ENCODE measurements at places on chromosomes 2 and 18.
A peak's percentile ranks its signal among the peaks of the same experiment; 100 is the strongest.

- DNase-seq: no peak
These were observed 79.1 kb downstream of the SH3YL1 start for GRCh38 chr2:184695-185094.

- no peak for DNase-seq
These were observed 164.9 kb downstream of the BABAM2 start for GRCh38 chr2:28055325-28055970.

- DNase-seq: peak; percentile 69
These were observed 1.1 kb downstream of the PTH2R start for GRCh38 chr2:208407667-208408066.

DNA sequence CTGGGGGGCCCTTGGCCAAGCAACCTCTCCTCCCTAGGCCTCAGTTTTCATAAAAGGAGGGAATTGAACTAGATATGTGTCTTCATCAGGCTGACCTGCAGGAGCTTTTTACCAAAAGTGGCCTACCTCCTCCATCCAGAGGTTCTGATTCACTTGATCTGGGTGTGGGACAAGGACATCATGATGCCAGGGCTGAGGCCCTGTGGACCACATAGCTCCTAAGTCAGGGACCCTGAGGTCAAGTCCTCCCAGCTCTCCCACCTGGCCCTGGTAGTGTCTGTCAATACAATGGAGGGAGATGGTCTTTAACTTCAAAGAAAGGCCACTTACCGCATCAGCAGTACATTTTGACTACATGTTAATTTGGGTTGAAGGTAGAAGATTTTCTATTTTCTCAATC, 10.4 kb downstream of the IL1RN start:
- DNase-seq: no peak

- DNase-seq: no peak
These were observed 76.7 kb downstream of the RNF144A start for GRCh38 chr2:6993936-6994335.

DNA sequence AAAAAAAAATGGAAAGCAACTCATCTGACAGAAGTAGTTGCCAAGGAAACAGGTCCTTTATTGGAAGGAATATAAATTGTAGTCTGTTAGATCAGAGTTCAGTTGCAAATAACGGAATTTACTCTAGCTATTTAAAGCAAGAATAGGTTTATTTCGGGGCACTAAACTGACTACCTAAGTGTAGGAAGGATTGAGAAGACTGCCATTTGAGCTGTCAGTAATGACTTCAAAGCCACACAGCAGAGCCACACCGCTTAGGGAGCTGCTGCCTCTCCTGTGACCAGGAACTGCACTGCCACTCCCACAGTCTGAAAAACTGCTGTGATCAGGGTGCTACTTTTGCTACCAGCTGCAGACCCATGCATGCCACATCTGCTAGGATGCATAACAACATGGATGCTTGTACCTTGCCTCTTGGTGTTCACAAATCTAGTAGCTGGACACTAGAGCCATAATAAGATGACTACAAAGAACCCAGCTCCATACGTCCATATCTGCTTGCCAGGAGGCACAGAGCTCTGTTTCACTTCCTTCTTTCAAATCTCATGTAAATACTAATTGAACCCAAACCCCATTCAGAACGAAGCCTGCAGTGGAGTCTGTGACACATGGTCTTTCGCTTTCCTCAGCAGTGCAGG, 2.2 kb downstream of the DSG2 start:
- DNase-seq: no peak

DNA sequence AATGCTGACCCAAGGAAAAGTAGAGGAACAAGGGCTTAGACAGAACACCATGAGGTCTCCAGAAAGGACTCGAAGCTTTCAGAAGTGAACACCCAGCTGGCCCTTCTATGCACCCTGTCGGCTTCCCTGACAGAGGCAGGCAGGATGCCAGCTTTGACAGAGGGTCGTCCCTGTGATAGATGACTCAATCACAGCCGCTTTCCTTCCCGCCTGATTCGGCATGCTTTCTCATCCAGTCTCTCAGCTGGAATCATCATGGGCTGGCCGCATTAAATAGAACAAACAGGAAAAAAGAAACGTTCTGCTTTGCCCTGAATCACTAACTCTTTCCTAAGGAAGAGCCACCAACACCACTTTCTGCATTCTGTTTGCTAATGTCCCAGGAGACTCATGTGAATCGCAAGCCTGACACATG, 140.3 kb upstream of the RAB12 start:
- DNase-seq: no peak

DNA sequence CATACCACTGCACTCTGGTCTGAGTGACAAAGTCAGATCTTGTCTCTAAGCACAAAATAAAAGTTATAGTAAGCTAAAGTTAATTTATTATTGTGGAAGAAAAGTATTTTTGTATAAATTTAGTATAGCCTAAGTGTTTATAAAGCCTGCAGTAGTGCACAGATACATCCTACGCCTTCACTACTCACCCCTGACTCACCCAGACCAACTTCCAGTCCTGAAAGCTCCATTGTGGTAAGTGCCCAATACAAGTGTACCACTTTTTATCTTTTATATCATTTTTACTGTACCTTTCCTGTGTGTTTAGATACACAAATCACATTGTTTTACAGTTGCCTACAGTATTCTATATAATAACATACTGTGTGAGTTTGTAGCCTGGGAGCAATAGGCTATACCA, 57.5 kb downstream of the UBE2E3 start:
- no peak for DNase-seq

GRCh38 chr18:36398419-36398818, 100.9 kb downstream of the FHOD3 start:
- no peak for DNase-seq

DNA sequence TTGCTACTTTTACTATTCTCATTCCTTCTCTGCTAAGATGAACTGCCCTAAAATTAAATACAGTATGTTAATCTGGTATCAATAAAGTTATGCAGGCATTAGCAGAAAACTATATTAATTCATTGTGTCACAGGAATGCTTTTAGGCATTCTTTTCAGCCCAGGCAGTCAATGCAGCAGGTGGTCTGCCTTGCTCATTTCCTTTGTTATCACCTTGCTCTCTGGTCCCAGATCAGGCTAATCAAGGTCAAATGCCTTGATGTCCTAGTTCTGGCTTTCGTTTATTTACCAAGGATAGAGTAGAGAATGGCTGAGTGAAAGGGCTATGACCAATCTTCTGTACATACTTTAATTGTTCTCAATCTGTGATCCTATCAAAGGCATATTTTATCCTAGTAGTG, 1023.6 kb downstream of the TMEM182 start:
- peak; percentile 66 for DNase-seq

Data from endodermal cell (in vitro differentiated cells).